ENCODE measurements at places on chromosomes 4 and X. TPM values are rescaled to one million over a fixed set of nuclear protein-coding genes. Genes with fewer than 3 reads are reported as not detected.

DNA sequence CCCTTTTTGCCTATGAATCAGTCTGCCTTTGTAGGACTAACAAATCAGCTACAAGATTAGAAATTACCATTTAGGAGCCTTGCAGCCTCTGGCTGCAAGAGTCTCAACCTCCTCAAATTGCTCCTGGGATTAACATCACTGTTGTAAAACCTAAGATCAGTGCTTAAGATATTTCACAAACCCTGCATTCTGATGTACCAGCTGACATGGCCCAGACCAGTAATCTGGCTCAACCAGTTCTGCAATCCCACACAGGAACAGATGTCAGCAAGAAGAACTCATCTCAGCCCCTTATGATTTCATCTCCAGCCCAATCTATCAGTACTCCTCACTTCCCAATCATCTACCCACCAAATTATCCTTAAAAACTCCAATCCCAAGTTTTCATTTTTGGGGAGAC is 32.5 kb upstream of the AADAT start:
- DNase-seq: no peak

- no peak for DNase-seq
Measured at GRCh38 chr4:184705692-184706091, 28.2 kb downstream of the CENPU start.

DNA sequence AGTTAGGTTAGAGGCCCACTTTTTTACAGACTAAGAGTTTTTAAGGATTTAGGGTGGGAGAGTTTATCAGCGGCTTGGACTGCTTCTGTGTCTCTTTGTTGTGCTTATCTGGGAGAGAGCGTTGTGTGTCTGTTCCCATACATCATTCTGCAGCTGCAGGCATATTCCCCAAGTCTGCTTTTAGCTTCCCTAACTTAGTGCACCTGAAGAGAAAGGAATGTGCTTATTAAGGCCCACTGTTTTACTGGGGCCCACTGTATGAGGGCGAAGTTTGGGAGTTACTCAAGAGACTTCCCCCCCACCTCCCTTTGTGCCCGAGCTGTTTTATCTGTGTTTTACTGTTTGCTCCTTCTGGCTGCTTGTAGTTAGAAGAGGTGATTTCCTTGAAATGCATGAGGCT is 31.9 kb downstream of the ART3 start:
- no peak for DNase-seq

- peak; percentile 2 for DNase-seq
Measured at GRCh38 chrX:84046403-84046984, 141.5 kb downstream of the RPS6KA6 start.

GRCh38 chr4:173332963-173333657 is 1.0 kb downstream of the HMGB2 start:
- DNase-seq: peak; percentile 25

DNA sequence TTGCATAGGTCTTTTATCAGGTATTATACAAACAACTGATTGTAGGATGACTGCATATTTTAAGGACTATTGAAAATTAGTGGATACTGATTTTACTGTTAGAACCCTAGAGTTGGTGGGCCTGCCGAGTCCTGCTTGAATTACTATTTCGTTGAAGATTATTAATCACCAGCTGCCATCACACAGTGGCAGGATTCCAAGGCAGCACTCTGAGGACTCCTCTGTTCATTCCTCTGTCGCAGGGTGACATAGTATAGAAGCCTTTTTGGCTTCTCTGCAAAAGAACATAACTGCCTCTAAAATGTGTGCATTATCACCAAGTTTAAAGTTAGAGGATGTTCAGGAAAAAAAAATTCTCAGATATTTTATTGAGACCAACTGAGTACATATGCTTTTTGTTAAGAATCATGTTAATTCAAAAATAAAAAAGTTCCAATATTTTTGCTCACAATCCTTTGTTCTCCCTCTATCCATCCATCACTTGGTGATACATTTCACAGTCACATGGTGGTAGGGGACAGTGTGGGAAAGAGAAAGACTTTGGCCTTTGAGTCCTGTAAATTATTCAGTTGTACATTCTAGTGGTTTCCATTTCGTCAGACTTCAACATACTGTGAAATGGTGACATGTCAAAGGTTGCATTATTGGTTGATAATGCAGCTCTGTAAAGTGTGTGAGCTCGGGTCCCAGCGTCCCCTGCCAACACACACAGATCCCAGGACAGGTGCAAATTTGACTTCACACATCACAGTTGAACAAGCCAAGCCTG is 332.5 kb downstream of the GRID2 start:
- no peak for DNase-seq

- no peak for DNase-seq
Measured at GRCh38 chr4:151409470-151410313, 716 bp downstream of the FHIP1A start.

DNA sequence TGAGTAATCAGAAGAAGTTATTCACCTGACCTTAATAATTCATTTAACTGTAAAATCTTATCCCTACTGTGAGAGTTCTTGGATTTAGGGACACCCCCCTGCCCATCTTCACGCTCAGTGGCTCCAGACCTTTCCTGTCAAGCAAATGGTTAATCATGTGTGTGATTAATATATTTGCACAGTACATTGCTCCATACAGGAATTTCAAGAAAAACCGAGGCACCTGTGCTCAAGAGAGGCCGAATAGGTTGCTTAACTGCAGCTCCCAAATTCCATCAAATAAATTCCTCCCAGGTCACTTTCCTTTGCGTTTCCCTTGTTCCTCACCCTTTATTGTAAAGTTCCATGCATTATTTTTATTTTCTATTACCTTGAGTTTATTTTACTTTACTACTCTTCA is 119.5 kb downstream of the STOX2 start:
- no peak for DNase-seq

DNA sequence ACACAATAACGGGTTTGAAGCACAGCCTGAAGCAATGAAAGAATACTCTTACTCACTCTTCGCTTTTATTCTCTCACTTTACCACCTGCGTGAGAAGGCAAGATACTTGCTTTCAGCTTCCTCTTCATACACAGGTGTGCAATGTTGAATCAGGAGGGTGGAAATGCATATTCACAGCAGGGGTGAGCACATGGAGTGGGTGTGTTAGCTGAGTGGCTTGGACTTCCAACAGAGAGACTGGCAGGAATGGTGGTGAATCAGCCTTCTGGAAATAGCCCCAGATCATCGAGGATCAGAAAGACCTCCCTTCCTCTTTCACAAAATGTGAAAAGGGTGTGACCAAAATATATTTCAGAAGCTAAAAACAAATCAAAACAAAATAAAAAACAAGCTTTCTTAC is 521.2 kb downstream of the STIM2 start:
- DNase-seq: peak; percentile 11

The LGI2 gene
- 0.93 TPM for total RNA-seq

The CXCL1 gene
- total RNA-seq: not detected

All from A172 (cell line).